ENCODE measurements at places on chromosomes 1 and 21. TPM values are rescaled to one million over a fixed set of nuclear protein-coding genes. Genes with fewer than 3 reads are reported as not detected.

Gene ESRRG
- total RNA-seq = not detected

Gene TMEM200B
- total RNA-seq = 4.3 TPM

Gene S100A3
- 1.7 TPM for total RNA-seq

Gene DPT
- total RNA-seq = 0.53 TPM

Gene ATXN7L2
- 1.3 TPM for total RNA-seq

Gene CYP2J2
- total RNA-seq = not detected

Gene OR2T33
- not detected for total RNA-seq

Gene LCE1B
- total RNA-seq = not detected

Gene FCAMR
- not detected for total RNA-seq

Gene RNF2
- total RNA-seq = 44.3 TPM

Gene FAM3B
- total RNA-seq = not detected

Gene BSND
- total RNA-seq = not detected

Gene CD34
- total RNA-seq = 0.13 TPM

Gene CYP4Z1
- total RNA-seq = not detected

Gene SMAP2
- 17.3 TPM for total RNA-seq

Gene STUM
- under 0.01 TPM for total RNA-seq
